Stimulated activated CD4-positive, alpha-beta T cell treated with anti-CD3 and anti-CD28 coated beads, Interleukin-4, amount 100 ng/mL, for 4 hours (primary cell): ENCODE measurements at places on chromosomes 6 and 20.

DNA sequence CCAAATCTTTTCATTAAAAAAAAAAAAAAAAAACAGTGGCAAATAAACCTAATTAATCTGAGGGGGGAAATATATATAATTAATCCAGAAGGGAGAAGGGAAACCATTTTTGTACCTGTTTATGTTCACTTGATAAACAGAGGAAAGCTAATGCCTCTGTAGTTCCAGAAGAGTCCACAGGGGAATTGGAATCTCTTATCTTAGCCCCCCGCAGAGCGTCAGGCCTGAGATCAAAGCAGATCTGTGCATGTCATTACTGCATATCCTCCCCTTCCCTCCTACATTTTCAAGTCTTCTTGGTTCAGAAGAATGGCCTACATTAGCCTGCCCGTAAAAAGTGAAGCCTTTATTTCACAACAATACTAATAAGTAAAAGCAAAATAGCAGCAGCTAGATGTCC, 157.2 kb downstream of the PTPRT start:
- DNase-seq, result no peak

- DNase-seq, result no peak
Observed at GRCh38 chr20:58921564-58921963, 59.5 kb upstream of the NELFCD start.

GRCh38 chr6:158938811-158939254, 61.2 kb downstream of the RSPH3 start:
- DNase-seq, result peak; percentile 13

- no peak for DNase-seq
Observed at GRCh38 chr20:48761874-48762273, 65.9 kb downstream of the PREX1 start.

DNA sequence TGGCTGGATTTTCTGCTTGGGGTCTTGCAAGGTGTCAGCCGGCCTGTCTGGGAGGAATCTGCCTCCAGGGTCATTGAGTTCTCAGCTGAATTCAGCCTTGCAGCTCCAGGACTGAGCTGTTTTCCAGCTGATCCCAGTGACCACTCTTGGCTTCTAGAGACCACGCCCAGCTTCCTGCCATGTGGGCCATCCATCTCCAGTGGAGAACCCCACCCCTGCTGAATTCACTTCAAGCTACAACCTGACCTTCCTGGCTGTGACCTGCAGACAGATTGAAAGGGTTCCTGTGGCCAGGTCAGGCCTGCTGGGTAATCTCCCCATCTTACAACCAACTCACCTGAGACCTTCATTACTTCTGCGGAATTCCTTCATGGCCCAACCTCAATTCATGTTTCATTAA, 26.5 kb upstream of the SYNDIG1 start:
- no peak for DNase-seq
